ENCODE measurements at places on chromosomes 4 and X.
A peak's percentile ranks its signal among the peaks of the same experiment; 100 is the strongest.

DNA sequence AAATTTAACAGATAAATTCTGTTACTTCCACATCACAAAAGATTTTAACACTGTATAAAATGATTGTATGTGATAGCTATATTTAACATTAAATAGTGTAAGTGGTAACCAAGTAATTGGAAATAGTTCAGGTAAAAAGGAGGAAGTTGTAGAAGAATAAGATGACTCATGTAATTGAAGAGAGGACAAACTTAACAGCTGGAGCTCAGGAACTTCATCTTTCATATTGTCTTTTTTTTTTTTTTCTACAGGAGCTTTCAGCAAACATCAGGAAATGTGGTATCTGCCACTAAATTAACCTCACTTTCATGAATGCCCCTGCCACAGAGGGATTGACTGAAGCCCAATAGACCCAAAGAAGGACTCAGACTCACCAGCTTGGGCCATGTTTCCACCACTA is 188.4 kb upstream of the VEGFC start:
- no peak overlapping the region for H3K4me3 ChIP-seq
- H3K27ac ChIP-seq: no peak overlapping the region
- H3K27me3 ChIP-seq: no peaks in the 10 kb centered on the region
- no peaks in the 10 kb centered on the region for H3K4me1 ChIP-seq
- no peaks in the 10 kb centered on the region for H3K36me3 ChIP-seq

DNA sequence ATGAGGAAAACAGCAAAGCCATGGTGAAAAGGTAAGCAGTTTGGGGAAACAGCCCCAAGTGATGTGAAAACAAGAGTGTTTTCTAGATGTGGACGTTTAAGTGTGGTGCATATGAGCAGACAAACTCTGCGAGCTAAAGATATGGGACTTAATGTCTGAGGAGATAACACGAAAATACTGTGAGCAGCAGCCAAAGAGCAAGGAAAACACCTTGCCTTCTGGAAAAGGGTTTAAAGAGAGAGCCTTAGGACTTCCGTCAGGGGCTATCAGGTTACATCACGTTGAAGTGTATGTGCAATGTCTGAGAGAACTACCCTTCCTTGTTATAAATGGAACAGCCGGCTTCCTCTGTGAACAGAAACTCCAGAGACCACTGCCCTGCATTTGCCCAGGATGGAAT is 54.2 kb downstream of the LEF1 start:
- no peak overlapping the region for H3K4me3 ChIP-seq
- no peak for DNase-seq
- peak overlapping the region; percentile 68 for H3K27ac ChIP-seq
- H3K36me3 ChIP-seq: no peaks in the 10 kb centered on the region

- no peaks in the 10 kb centered on the region for H3K27me3 ChIP-seq
- DNase-seq: no peak
- no peaks in the 10 kb centered on the region for H3K4me1 ChIP-seq
- no peak overlapping the region for H3K4me3 ChIP-seq
- H3K36me3 ChIP-seq: no peaks in the 10 kb centered on the region
- no peak overlapping the region for H3K27ac ChIP-seq
Observed at GRCh38 chr4:41323179-41323578, 66.5 kb downstream of the UCHL1 start.

DNA sequence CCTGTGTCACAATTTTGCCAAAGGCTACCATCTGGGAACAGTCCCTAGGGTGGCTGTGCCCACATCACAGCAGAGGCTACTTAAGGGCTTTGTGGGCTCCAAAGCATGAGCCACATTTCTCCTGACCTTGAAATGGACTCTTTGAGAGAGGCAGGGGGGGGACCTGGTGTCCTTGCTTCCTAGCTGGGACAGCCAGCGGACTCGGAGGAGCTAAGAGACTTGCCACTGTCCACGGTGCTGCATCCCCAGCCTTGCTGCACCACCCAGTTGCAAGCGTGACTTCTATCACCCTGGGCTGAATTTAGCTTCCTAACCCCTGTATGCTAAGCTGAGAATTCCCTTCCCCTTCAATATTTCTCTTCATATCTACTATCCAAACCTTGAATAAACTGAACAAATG is 99.0 kb downstream of the PHKA2 start:
- no peak overlapping the region for H3K27ac ChIP-seq
- no peaks in the 10 kb centered on the region for H3K27me3 ChIP-seq
- no peaks in the 10 kb centered on the region for H3K36me3 ChIP-seq
- no peak for DNase-seq

All from effector memory CD4-positive, alpha-beta T cell (primary cell).